ENCODE measurements at places on chromosomes 2 and 18.

GRCh38 chr2:205270689-205271088 lies 411.6 kb upstream of the NRP2 start:
- no peak for DNase-seq

- no peak for DNase-seq
These were observed 87.3 kb downstream of the ADD2 start for GRCh38 chr2:70680735-70681134.

- no peak for DNase-seq
These were observed 1496.8 kb upstream of the CELF4 start for GRCh38 chr18:39062426-39062825.

DNA sequence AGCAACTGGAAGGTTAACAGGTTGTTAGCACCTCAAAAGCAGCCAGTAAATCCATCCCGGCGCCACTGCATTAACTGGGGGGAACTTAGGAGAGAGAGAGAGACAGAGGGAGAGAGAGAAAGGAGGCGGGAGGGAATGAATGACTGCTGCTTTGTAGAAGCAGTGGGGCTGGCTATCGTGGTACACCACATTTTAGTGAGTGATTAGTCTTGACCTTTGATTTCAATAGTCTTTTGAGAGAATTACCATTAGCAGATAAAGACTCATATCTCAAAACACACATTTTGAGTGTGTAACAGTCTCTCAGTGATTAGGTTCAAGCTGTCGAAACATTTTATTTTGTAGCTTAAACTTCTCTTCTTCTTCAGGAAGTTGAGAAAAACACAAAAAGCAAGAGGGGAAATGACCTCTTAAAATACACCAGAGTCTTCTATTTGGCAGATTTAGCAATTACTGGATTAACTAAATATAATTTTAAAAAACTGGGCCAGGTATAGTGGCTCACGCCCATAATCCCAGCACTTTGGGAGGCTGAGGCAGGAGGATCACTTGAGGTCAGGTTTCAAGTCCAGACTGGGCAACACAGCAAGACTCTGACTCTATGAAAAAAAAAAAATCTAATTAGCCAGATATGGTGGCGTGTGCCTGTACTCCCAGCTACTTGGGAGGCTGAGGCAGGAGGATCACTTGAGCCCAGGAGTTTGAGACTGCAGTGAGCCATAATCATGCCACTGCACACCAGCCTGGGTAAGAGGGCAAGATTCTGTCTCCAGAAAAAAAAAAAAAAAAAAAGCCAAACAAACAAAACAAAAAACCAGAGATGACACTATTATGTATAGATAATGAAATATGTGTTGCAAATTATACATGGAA lies 22.0 kb upstream of the PNO1 start:
- DNase-seq: no peak

GRCh38 chr2:156511803-156512202 lies 75.6 kb downstream of the GPD2 start:
- no peak for DNase-seq

- DNase-seq: no peak
These were observed 32.1 kb downstream of the ZFP36L2 start for GRCh38 chr2:43194121-43194869.

GRCh38 chr18:77876319-77876865 lies 626.7 kb downstream of the GALR1 start:
- no peak for DNase-seq

- no peak for DNase-seq
These were observed 158.2 kb downstream of the STK39 start for GRCh38 chr2:168089200-168089599.
